ENCODE measurements at places on chromosomes 7 and 10.

DNA sequence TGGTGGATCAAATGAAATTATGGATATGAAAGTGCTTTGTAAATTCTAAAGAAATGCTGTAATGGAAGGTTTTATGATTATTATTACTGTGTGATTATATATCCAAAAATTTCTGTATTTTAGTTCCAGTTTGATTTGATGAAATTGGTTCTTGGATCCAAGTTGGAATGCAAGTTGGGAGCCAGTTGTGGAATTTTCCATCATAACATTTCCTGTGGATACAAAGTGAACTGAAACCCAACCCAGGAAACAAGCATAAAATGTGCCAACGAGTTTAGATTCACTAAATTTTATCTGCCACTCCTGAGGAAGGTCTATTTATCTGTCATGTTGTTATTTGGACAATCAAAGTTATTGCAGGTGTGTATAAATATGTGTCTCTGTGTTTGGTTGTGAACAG lies 131.4 kb upstream of the MDFIC start:
- no peak for DNase-seq

DNA sequence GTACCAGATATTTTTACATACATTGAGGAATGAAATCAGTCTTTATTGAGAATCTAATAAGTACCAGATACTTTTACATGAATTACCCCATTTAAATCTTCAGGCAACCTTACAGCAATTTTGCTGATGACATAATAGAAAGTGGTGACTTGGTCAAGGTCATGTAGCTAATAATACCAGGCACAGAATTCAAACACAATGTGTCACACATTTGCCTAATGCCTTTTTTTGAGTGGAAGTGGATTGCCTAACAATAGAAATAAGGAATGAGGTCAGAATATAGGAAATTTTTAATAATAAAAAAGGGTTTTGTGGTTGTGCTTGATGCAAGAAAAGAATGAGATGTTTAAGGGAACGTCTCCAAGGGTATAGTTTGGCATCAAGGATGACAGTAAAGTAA lies 466.6 kb upstream of the IGFBP3 start:
- DNase-seq = no peak

- no peak for DNase-seq
Observed at GRCh38 chr10:132551808-132552130, 14.2 kb downstream of the INPP5A start.

- no peak for DNase-seq
Observed at GRCh38 chr7:124779194-124779593, 13.6 kb upstream of the GPR37 start.

DNA sequence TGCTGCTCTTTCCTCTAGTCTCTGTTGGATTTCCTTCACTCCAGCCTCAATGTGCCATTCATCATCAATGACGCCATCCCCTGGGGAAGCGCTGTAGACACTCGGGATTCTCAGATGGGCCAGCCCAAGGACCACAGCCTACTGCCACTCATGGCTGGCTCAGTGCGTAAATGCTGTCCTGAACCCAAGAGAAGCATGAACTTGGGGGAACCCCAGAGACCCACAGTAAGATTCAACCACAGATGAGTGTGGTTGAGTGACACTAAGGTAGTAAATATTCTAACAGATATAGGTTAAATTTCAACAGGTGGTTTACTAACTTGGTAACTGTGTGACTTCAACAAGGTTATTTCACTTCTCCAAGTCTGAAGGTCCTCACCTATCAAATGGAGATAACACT lies 304.1 kb downstream of the GRM8 start:
- no peak for DNase-seq

DNA sequence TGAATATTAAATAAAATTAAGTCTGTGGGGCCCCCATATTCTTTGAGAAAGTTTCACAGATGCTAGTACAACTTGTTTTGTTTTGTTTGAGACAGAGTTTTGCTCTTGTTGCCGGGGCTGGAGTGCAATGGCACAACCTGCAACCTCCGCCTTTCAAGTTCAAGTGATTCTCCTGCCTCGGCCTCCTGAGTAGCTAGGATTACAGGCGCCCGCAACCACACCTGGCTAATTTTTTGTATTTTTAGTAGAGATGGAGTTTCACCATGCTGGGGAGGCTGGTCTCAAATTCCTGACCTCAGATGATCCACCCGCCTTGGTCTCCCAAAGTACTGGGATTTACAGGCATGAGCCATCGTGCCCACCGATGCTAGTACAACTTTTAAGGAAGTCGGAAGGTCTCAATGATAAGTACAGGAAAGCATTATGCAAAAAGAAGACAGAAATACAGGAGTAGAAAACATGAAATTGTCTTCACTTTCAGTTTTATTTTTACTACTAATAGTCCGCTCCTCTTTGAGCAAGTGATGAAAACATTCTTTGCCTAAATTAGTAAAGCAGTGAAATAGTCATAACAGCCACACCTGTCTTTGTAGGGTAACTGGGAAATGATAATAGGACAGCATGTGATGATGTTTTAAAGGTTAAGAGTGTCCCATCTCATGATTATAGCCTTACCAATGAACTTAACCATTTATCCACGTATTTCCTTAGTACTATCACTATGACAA lies 147.5 kb downstream of the SEMA3D start:
- DNase-seq = no peak

GRCh38 chr7:80950550-80950967 lies 31.7 kb upstream of the SEMA3C start:
- DNase-seq = no peak

DNA sequence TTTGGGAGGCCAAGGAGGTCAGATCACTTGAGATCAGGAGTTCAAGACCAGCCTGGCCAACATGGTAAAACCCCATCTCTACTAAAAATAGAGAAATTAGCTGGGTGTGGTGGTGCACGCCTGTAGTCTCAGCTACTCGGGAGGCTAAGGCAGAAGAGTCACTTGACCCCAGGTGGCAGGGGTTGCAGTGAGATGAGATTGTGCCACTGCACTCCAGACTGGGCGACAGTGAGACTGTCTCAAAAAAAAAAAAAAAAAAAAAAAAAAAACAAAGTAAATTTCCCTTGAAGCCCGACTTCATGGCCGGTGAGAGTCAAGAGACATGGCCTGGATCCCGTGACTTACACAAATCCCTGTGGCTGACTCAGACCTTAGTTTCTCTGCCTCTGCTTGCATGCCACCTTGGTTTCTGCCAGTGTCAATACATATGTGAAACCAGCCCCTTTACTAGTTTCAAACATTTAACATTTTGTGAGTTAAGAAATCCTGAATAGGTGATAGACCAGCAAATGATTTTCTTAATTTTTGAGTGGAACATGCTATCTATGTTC lies 62.8 kb downstream of the ZEB1 start:
- DNase-seq = no peak

- no peak for DNase-seq
Observed at GRCh38 chr10:6766131-6766801, 186.2 kb upstream of the PRKCQ start.

DNA sequence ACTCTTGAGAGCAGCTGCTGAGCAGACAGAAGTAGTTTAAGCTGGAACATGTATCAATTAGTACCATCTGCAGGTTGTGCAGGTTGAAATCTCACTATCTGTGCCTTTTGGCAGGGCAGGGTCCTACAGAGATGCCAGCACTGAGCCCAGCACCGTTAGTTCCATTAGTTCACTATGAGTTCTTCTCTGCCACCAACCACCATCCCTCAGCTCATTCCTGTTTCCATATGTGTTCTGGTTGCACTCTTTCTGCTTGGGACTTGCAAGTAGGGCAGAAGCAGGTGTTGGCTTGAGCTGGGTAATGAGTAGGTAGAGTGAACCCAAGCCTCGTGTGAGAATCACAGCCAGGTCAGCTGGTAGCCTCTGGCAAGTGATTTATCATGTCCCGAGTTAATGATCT lies 2.8 kb downstream of the SMO start:
- DNase-seq = no peak

DNA sequence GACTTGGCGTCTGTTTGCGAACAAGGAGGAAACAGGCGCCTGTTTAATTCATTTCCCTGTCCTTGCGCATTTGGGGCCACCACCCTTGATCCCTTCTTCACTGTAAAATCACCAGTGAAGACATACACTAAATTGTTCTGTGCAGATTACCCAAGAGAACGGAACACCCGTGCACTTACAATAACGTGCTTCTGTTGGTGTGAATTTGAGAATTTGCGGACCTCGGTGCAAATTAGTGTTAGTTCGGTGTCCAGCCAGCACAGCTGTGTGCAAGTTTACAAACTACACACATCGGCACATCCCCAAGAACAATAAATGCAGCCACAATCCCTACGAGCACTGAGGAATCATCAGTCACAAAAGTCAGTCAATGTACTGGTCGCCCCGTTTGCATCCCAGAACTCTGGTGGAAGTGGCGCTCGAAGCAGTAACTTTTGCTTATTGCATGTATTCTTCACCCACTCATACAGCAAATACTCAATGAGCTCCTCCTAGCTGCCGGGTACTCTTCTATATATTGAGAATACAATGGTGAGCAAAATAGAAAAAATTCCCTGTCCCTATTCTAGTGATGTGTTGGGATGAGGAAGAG lies 786 bp upstream of the CNOT4 start:
- DNase-seq = no peak

DNA sequence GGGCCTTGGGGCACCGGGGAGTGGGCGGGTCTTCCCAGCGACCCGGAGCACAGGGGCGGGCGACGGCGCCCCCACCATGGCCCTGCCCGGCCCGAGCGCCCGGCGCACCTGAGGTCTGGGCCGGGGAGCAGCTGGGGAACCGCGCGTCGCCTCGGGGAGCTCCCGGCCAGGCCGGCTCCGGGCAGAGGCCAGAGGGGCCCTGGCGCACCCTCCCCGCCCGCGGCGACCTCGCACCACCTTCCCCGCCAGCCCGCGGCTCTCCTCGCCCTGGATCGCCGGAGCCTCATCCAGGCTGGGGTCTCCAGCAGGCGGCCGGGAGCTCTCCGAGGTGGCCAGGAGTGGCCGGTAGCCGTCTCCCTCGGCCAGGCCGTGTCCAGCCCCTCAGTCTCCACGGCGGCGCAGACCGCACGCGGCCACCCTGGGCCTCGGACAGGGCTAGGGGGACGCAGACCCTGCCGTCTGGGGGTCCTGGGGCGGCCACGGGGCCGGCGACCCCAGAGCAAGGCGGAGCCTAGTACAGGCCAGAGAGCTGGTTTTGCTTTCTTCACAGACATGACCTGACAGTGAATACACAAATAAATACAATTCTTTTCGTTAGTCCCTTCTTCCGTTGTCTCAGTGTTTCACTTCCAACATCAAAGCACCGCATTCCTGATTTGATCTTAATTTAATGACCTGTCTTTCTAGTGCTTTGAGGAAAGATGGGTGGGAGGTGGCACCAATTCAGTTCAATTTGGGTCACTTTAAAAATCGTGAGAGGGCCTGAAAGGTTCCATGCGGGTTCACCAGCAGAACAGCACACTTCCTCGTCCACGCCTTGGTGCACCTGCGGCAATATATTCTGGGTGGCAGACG lies 356.9 kb downstream of the DNAJB6 start:
- no peak for DNase-seq

- DNase-seq = no peak
Observed at GRCh38 chr7:7764520-7765396, 46.4 kb upstream of the RPA3 start.

GRCh38 chr10:43222210-43222720 lies 44.6 kb downstream of the RASGEF1A start:
- DNase-seq = peak; percentile 15

GRCh38 chr10:97138174-97138573 lies 47.6 kb downstream of the SLIT1 start:
- no peak for DNase-seq
